ENCODE measurements at places on chromosomes 2 and 18.
A peak's percentile ranks its signal among the peaks of the same experiment; 100 is the strongest.

GRCh38 chr2:60033325-60033724 lies 520.1 kb downstream of the BCL11A start:
- no peak for DNase-seq

- no peak for DNase-seq
These were observed 65.1 kb upstream of the CTLA4 start for GRCh38 chr2:203802342-203803052.

GRCh38 chr18:75393721-75394120 lies 33.8 kb downstream of the SMIM21 start:
- no peak for DNase-seq

GRCh38 chr2:40282428-40282827 lies 169.5 kb downstream of the SLC8A1 start:
- DNase-seq: peak; percentile 22

DNA sequence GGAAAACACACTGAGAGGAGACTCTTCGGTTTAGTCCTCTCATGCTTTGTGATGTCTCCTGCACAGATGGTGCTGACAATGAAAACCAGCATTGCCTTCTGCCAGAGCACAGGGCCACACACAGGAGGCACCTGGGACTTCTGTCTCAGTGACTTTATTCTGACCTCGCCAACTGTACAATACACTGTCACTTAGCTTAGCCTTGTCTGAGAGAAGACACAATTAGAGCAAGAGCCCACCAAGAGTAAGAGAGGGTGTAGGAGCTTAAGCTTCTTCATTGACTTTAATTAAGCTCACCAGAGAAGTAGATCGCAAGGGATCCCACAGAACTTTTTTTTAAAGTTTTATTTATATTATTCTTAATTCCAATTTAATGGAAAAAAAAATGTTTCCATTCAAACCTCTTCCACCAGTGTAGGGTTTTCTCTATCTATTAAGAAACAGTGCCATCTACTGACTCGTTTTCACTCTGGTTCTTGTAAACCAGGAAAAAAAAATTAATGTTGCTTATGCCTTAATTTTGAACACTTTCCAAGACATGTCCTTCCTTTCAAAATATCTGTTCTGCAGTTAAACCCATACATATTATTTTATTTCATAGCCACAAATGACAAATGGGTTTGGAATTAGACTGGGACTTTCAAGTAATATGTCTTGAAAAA lies 42.4 kb upstream of the DDX18 start:
- peak; percentile 7 for DNase-seq

DNA sequence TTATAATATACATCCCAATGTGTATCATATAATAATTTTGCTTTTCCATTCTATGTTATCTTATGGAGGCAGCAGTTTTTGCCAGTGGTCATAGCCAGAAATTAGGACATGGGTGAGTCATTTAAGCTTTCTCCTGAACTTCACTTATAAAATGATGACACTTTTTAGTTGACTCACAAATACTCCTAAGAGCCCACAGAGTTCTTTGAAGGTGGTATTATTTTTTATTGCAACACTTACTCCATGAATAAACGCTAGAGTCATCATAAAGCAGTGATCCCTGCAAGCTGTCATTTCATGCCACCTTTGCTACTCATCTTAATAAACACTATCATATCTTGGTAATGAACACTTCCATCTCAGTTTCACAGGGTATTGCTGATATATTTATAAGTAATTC lies 69.9 kb upstream of the MAPRE2 start:
- DNase-seq: no peak

DNA sequence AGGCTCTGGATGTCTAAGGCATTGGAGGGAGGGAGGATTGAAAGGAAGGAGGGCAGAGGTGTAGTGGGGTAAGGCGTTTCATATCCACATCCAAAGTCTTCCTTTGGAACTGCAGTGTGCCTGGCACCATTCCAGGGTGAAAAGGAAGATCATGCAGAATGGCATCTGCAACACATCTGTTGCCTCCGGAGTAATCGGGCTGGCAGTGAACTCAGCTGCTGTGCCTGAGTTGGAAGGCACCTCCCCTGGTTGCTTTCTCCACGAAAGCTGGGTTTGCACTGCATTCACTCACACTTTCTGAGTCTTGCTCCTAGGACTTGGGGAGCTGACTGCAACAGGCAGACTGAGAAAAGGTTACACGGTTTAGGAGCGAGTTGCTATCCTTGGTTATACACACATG lies 30.3 kb upstream of the SEC11C start:
- DNase-seq: no peak

- no peak for DNase-seq
These were observed 596.6 kb upstream of the GYPC start for GRCh38 chr2:126059379-126059778.

DNA sequence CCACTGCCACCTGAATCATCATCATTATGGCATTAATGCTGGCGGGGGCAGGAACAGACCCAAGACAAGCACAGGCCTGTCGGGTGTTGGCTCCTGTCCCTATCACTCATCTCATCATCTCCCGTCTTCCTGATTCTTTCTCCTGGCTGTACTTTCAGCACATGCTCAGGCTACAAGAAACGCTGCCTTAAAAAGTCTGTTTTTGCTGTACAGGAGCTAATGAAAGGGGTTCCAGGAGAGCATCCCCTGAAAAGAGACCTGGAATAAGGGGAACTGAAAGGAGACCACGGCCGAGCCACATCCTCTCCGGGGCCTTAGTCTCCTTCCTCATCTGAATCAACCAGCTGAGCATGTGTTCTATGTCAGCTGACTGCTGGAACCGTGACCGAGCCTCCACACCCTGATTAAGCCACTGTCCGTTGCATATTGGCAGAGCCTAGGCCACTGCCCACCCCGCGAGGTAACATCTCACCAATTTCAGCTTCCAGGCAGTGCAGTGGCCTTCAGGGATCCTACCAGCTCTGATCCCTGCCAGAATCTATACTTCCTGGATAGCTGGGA lies 62.6 kb downstream of the DNMT3A start:
- DNase-seq: no peak

- peak; percentile 43 for DNase-seq
These were observed 239.9 kb downstream of the MTX2 start for GRCh38 chr2:176508984-176509740.

GRCh38 chr2:174158003-174158402 lies 90.3 kb downstream of the OLA1 start:
- DNase-seq: no peak

DNA sequence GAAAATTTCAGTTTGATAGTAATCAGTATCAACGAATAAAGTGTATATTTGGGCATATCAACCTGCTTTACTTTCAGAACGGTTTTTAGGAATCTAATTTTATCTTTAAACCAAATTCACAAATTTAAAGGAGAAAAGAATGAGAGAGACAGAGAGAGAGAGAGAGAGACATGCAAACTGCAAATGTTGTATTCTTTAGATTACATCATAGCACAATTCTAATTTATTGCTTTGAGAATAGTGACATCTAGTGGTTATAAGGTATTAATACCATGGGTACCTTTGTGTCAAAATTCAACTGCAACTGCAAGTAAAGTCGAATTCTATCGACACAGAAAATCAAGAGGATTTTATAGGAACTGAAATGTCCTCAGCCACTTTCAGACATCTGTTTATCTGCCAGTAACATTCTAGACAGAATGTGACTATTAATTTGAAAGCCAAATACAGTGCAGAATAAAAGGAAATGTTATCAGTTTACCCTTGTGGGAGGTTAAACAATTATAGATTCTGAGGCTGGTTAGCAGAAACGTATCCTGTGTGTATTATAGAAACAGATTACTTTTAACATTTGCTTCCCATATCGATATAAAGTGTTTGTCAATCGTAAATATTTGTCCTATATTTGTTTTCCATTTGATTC lies 529.8 kb upstream of the VRK2 start:
- peak; percentile 3 for DNase-seq

DNA sequence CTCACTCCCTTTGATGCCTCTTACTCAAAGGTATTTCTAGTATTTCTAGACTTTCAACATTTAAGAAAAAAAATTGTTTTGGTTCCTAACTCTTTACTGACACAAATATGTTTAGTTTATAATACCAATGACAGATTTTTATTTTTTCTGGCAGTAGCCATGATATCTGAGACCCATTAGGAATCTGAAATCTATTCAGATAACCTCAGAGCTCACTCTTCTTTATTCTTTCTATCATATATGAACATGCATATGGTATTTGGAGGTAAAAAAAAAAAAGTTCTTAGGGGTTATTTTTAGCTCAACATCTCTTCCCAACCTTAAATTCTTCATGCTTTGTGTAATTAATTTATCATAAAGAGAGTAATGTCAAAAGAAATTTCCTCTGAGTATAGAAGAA lies 465.5 kb downstream of the CDH2 start:
- DNase-seq: no peak

DNA sequence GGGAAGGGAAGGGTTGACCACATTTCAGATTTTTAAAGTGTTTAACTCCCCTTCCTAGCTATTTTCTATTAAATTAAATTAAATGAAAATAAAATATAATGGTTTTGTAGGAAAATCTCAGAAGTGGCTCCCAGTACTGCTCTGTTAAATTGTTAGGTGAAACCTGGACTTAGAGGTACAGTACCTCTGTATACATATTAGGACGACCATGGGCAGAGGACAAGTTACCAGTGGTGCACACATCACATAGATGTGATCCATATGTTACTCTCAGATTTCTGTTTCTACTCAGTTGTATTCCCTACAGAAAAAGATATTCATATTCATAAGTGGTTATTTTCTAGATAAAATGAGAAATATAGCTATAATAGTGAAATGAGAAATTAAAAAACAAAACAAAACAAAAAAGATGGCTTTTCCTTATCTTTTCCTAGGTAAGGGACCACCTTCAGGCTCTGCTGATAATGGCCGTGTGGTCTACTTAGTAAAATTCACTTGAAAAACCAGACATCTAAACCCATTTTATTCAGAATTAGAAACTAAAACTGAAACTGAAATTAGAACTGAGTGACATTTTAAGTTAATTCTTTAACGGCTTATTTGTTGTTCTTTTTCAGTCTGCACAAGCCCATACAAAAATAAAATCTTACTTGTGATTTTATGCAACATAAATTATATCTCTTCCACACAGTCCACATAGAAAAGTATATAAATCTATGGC lies 832.5 kb upstream of the CHAC2 start:
- no peak for DNase-seq

DNA sequence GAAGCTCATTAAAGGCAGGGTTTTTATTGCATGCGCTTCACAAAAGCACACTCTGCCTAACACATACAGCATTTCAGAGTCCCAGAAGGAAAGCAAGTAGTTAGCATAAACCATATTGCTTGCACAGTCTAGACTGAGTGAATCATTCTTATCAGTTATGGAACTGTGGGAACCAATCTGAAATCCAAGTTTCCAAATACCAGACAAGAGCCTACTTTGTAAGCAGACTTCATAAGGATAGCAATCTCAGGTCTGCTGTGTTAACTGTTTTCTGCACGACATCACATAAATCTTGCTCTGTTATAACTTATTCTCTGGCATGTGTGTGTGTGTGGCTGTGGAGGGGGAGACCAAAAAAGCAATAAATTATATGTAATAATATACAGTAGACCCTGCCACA lies 608.1 kb upstream of the REG3G start:
- no peak for DNase-seq

- DNase-seq: no peak
These were observed 91.5 kb downstream of the SETBP1 start for GRCh38 chr18:44771956-44772917.

DNA sequence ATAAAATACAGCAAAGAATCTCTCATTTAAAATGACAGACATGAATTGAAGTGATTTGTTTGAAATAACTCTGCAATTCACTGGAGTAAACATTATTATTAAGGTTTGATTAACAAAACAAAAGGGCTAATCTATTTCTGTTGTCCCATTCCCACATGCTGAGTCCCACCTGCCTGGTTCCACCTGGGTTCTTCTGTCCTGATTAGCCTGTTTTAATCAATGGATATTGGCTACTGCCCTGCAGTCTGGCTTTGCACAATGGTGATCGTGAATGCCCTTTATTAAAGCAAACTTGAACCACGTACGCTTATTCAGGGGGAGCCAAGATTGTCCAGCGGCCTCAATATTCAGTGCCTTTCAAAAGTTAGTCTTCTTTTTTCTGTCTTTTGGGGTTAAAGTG lies 72.8 kb upstream of the CDH19 start:
- DNase-seq: no peak

DNA sequence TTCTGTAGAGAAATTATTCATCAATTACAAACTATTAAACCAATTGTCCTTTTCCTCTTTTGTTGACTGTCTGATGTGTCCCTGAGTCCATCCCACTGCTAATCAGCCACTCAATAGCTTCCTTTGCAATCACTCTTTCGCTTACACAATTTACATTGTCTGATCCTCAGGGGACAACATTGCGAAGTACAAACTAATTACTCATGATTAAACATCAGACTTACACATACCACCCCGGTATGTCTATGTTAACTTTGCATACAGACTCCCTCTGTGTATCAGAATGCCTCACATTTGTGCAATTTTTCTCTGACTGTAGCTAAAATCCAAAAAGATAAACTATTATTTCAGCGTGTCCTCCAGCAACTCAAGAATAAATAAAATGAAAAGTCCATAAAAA lies 264.4 kb upstream of the REV1 start:
- peak; percentile 19 for DNase-seq

DNA sequence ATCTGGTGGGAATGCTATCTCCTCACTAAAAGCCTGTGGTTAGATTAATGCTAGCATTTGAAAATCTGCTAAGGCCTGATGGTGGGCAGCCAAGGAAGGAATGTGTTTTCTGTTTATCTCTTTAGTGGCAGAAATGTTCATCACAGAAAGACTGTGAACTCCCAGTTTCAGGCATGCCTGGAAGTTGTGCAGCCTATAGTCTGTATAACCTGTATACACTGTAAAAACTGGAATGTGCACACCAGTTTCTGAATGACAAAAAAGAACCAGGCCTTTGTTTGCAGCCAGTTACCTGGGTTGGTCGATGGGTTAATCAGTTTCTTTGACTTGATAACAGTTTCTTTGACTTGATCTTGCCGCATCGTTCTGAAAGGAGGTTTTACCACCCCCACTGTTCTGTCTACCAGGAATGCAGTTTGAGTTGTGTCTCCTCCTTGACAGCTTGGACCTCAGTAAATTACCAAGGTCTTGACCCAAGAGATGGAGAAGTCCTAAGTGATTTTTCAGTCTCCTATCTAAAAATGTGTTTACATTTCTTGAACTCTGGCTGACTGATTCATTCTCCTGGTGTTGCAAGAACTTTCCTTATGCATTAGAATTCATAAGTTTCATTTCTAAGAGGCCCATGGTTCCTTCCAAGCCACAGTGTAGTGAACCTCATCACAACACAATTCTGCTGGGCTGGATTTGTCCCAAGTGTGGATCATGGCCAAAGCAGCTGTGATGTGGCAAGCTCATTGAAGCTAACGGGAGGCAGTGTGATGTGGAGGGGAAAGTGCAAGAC lies 62.2 kb downstream of the KIAA2012 start:
- peak; percentile 98 for DNase-seq

- DNase-seq: no peak
These were observed 166.4 kb downstream of the PDE11A start for GRCh38 chr2:177906041-177906718.

DNA sequence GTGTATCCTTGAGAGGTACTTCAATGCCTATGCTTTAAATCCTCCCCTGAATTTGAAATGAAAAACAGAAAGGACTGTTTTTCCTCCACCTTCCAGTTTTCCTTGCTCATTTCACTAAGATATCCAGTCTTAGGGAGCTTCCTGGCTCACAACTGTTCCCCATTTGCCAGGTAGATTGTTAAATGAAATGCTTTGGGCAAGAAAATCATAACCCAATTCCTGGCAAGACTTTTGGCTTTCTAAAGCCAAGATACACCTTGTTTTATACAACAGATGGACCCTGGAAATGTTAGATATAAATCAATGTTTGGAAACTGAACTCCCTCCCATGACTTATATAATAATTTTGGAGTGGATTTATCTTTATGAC lies 3.6 kb upstream of the CHMP3 start:
- no peak for DNase-seq

GRCh38 chr2:58146707-58147106 lies 94.4 kb downstream of the FANCL start:
- no peak for DNase-seq
